ENCODE measurements at places on chromosomes 4 and X. TPM values are rescaled to one million over a fixed set of nuclear protein-coding genes. Genes with fewer than 3 reads are reported as not detected.

PPEF2 gene
- not detected for total RNA-seq

TKTL1 gene
- total RNA-seq, result 0.91 TPM

- no peak for DNase-seq
Observed at GRCh38 chrX:112812741-112813140, 27.9 kb downstream of the AMOT start.

GRCh38 chr4:123244137-123244536, 152.5 kb upstream of the SPRY1 start:
- DNase-seq, result no peak

DNA sequence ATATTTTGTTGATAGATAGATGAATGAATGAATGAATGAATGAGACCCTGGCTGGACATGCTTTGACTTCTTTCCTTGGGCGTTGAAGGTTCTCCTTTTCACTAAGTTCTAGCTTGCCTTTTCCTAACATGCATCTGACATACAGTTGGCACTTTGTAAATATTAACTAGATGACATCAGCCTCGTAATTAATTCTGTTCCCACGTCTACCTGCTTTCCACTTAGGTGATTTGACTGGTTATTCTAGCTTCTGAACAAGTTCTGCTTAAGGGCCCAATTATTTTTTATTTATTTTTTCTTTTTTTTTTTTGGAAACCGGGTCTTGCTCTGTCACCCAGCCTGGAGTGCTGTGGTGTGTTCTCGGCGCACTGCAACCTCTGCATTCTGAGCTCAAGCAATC, 13.9 kb upstream of the RASL11B start:
- DNase-seq, result no peak

DCAF8L2 gene
- not detected for total RNA-seq

GRCh38 chr4:102441978-102442911, 58.9 kb upstream of the NFKB1 start:
- DNase-seq, result no peak
